Activated T-cell treated with anti-CD3 and anti-CD28 coated beads, Interleukin-2, amount 50 U/mL, for 72 hours (primary cell): ENCODE measurements at places on chromosomes 11 and 22. TPM values are rescaled to one million over a fixed set of nuclear protein-coding genes. Genes with fewer than 3 reads are reported as not detected.

The BAIAP2L2 gene
- 1.4 TPM for total RNA-seq

GRCh38 chr11:72373163-72373562 lies 61.2 kb downstream of the CLPB start:
- no peak overlapping the region for H3K27ac ChIP-seq
- H3K27me3 ChIP-seq = no peaks in the 10 kb centered on the region
- no peaks in the 10 kb centered on the region for H3K36me3 ChIP-seq
- no peak for DNase-seq
- H3K4me1 ChIP-seq = no peaks in the 10 kb centered on the region
- no peak overlapping the region for H3K4me3 ChIP-seq

The VSIG10L2 gene
- not detected for total RNA-seq

The TRIM6 gene
- 1.6 TPM for total RNA-seq

- DNase-seq = no peak
- no peak overlapping the region for H3K4me3 ChIP-seq
- H3K36me3 ChIP-seq = peaks cover 7% of the 10 kb centered on the region
- no peaks in the 10 kb centered on the region for H3K27me3 ChIP-seq
Observed at GRCh38 chr22:31680861-31681341, 18.9 kb upstream of the PISD start.

The WT1 gene
- not detected for total RNA-seq

The RTN4R gene
- total RNA-seq = 1.5 TPM

GRCh38 chr11:117328375-117329010 lies 839 bp downstream of the CEP164 start:
- H3K4me3 ChIP-seq = no peak overlapping the region
- peak; percentile 19 for DNase-seq
- no peak overlapping the region for H3K27ac ChIP-seq

- no peak for DNase-seq
- peaks cover 25% of the 10 kb centered on the region for H3K4me1 ChIP-seq
- no peak overlapping the region for H3K4me3 ChIP-seq
Observed at GRCh38 chr11:35688023-35688422, 25.4 kb downstream of the TRIM44 start.

DNA sequence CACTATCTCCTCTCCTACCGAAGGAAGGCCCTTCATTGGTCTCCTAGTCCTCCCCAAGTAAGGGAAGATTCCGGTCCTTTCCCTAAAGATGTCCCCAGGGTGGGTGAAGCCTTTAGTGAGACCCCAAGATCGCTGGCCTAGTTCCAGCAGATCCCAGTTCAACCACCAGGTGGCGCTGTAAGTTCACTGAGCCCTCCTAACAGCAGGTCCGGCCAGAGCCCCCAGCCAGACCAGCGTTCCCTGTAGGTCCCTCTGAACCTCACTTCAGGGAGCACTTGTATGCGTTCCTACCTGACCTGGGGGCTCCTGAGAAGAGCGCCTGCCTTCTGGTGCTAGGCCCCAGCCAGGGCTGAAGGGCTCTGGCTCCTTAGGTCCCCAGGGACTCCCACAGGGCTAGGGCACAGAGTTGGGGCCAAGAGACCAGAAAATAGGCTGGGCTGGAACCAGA lies 38.1 kb downstream of the LMO1 start:
- no peak overlapping the region for H3K27ac ChIP-seq
- H3K4me1 ChIP-seq = peaks cover 11% of the 10 kb centered on the region

DNA sequence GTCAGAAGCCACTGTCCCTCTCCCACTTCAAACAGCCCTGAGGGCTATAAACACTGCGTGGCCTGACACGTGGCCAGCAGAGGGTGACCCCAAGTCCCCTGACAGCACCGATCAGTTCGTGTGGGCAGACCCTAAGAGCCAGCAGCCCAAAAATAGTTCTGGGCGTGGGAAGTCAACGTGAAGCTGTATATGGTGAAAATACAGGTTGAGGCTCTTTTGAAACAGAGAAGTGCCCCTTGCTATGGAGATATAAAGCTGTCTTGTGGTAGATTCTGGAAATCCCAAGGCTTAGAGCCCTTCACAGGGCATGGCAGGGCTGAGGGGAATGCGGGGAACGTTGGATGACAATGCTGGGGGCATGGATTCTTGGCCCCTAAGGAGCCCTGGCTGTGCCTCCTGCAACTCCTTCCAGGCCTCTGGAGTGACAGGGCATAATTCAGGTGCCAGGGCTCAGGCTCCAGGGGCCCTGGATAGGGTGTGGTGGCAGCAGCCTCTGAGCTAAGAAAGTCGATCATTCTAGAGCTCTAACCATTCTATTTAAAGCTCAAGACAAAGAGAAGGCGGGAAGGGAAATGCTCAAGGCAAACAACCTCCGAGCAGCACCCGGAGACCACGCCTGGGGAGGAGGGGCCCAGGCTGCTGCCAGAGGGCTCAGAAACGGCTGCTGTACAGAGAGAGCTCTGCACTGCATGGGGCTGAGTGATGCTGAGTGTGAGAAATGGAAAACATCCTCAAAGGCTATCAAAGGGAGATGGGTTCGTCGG lies 60.4 kb upstream of the CD5 start:
- H3K27ac ChIP-seq = peak overlapping the region; percentile 79
- DNase-seq = peak; percentile 81
- no peaks in the 10 kb centered on the region for H3K27me3 ChIP-seq
- peaks cover 4% of the 10 kb centered on the region for H3K36me3 ChIP-seq
- H3K4me1 ChIP-seq = peaks cover 73% of the 10 kb centered on the region

- H3K27ac ChIP-seq = peak overlapping the region; percentile 13
- peaks cover 60% of the 10 kb centered on the region for H3K4me1 ChIP-seq
- peaks cover 13% of the 10 kb centered on the region for H3K36me3 ChIP-seq
- peak overlapping the region; percentile 67 for H3K4me3 ChIP-seq
Observed at GRCh38 chr11:102306817-102307726, 10.2 kb upstream of the BIRC3 start.

DNA sequence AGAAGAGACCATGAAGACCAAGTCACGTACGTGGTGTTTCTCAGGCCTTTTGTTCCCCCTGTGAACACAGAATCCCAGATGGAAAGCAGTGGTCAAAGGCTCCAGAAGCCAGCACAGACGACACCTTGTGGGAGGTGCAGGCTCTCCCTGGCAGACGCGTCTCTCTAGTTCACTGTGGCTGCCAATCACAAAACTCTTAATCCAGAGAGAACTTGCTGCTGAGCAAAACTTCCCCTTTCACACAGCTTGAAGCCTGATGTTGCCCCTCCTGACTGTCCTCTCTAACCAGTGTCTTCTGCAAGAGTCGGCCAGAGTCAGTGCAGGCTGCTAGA lies 67.1 kb downstream of the PIWIL3 start:
- H3K4me3 ChIP-seq = no peak overlapping the region
- H3K36me3 ChIP-seq = no peaks in the 10 kb centered on the region
- H3K27me3 ChIP-seq = no peaks in the 10 kb centered on the region
- no peak overlapping the region for H3K27ac ChIP-seq

DNA sequence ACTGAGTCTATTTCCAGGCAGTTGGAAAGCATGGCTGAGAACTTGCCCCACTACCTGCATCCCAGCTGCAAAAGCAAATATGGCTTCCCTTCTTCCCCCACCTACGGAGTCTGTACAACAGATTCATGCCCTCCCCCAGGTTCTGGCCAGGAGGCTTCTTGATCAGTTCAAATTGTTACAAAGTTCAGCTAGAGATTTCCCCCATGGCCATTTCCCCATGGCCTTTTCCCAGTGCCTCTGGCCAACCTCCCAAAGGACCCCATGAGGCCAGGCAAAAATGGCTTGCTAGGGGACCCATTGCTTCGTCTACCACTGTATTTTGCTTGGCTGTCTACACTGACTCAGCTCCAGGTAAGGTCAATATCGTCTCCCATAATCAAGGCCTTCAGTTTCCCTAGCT lies 203.3 kb downstream of the DLG2 start:
- no peak overlapping the region for H3K27ac ChIP-seq
- H3K4me1 ChIP-seq = no peaks in the 10 kb centered on the region
- no peaks in the 10 kb centered on the region for H3K27me3 ChIP-seq
- H3K4me3 ChIP-seq = no peak overlapping the region

DNA sequence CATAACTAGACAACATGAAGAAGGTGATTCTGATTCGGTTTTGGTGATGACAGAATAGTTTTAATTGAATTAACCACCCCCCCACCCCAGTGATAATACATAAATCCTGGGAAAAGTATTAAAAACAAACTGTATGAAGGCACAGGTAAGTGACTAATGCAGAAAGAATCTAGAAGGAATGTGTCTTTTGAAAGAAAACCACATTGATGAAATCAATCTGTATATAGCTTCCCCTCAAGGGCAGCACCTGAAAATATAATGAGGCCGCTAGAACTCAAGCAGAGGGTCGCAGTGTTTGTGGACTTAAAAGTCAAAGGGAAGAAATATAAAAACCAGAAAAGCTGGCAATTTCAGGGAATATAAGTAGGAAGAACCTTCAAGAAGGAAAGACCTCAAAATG lies 580.5 kb upstream of the CHORDC1 start:
- no peak overlapping the region for H3K27ac ChIP-seq
- no peak for DNase-seq
- no peaks in the 10 kb centered on the region for H3K4me1 ChIP-seq
- H3K36me3 ChIP-seq = no peaks in the 10 kb centered on the region
- no peak overlapping the region for H3K4me3 ChIP-seq

The IL17REL gene
- total RNA-seq = 0.36 TPM
